NCI-H2081 treated with DMSO at 0.1 percent for 48 hours (cell line): ENCODE measurements at places on chromosomes 3 and 15.

- no peak for DNase-seq
Measured at GRCh38 chr3:152317956-152318355, 49.2 kb downstream of the MBNL1 start.

DNA sequence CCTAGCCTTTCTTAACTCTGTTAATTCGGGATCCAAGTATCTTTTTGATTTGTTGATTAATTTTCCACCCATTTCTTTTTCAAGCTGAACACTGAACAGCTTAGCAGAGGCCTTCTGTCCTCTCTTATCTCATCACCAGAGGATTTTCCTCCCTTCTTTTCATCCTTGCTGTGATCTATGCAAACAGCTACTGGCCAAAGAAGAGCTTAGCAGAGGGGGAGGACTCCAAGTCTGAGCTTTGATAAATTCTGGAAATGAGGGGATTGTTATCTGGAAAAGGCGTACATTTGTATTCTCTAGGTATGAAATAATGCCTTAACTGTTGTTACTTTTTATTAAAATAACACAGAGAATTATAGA is 13.4 kb downstream of the DZIP3 start:
- no peak for DNase-seq

DNA sequence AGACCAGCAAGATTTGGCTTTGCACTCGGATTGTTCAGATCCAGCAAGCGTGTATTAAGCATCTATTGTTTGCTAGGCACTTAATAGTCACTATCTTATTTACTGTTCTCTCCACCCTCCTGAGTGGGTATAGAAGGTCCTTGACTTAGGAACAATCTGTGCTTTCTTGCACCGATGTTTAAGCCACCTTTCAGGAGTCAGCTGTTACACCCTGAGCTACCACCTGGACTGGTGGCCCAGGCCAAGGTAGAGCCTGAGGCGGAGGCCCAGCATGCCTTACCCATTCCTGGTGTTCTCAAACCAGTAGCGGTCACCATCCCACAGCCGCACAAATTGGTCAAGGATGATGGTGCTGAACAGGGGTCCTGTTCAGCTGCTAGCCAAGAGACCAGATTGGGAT is 10.0 kb downstream of the DUOX1 start:
- no peak for DNase-seq

- DNase-seq, result no peak
Measured at GRCh38 chr3:190426806-190427507, 22.7 kb downstream of the TMEM207 start.

DNA sequence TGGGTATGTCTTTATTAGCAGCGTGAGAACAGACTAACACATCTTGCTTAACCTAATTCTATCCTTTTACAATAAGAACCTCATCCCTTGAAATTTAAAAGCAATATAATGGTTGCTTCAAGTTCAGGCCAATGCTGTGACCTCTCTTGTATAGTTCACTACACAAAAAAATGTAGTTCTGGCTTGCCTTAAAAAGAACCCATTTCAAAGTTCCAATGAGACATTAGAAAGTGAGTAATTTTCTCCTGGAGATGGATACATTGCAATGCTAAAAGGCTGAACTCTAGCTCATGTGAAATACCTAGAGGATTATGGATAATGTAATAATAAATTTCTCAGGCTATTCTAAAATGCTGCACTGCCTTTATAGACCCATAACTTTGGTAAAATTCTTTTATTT is 47.8 kb downstream of the ATP13A4 start:
- no peak for DNase-seq

DNA sequence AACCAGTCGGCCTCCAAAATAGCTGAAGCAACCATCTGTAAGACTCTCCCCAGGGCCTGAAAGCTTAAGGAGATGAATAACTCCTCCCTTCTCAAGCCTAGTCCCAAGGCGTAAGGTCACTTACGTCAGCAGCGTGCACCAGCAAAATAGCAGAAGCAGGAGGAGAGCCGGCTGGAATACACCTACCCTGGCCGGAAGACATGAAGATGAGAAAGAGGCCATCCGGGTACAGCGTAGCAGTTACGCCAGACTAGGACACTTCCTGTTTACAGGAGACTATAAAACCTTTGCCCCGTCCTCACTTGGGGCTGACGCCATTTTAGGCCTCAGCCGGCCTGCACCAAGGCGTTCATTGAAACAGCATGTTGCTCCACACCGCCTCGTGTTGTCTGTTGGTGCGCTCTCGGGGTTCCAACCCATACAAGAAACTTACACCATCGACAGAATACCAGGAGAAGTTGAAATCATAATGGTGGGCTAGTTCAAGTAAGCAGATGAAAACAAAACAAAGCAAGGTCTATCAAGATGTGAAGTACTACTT is 2.5 kb downstream of the CFAP92 start:
- DNase-seq, result no peak

- no peak for DNase-seq
Measured at GRCh38 chr3:154954757-154955156, 125.4 kb upstream of the MME start.

- DNase-seq, result no peak
Measured at GRCh38 chr3:123686251-123686650, 101.4 kb upstream of the HACD2 start.

- no peak for DNase-seq
Measured at GRCh38 chr15:67843092-67843501, 3.3 kb upstream of the RNU6-1 start.

- no peak for DNase-seq
Measured at GRCh38 chr15:83578691-83579090, 75.2 kb upstream of the ADAMTSL3 start.

DNA sequence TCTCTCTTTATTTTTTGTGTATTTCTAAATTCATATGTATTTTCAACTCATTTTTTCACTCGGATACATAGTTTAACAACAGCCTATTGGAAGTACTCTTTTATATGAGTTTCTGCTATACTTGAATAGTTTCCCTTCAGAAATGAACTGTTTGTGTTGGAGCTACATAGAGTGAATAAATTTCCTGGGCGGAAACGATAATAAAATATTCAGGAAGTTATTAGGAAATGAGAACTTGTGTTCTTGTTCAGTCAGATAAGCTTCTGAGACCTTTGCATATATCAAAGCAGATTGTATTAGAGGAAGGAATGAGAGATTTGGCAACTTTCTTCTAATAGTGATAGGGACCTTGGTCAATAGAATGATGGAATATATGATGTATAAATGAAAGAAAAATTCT is 27.3 kb downstream of the NEO1 start:
- DNase-seq, result no peak

DNA sequence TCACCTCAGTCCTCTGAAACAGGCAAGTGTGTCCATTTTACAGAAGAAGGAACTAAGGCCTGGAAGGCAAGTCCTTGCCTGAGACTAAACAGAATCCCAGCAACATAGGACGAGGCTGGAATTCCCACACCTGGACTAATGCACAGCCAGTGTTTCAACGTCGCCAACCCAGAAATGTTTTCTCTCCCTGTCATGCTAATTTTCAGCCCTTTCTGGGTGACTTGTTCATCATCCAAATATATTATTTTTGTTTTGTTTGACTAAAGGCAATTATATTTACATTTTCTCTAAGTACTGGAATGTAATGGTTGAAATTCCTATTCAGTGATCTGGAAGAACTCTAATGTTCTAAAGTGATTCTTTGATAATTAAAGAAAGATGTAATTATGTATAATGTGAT is 51.8 kb downstream of the BTD start:
- no peak for DNase-seq

GRCh38 chr3:194485881-194486539 is 792 bp downstream of the ATP13A3 start:
- DNase-seq, result no peak

DNA sequence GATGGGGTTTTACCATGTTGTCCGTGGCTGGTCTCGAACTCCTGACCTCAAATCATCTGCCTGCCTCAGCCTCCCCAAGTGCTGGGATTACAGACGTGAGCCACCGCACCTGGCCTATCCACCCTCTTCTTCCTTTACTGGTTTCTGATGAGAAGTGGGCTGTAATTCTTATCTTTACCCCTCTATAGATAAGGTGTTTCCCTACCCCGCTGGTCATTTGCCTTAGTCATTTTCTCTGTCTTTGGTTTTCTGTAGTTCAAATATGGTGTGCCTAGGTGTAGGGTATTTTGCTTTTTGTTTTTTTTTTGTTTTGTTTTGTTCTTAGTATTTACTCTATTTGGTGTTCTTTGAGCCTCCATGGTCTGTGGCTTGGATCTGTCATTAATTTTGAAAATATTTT is 41.3 kb downstream of the APBA2 start:
- no peak for DNase-seq

DNA sequence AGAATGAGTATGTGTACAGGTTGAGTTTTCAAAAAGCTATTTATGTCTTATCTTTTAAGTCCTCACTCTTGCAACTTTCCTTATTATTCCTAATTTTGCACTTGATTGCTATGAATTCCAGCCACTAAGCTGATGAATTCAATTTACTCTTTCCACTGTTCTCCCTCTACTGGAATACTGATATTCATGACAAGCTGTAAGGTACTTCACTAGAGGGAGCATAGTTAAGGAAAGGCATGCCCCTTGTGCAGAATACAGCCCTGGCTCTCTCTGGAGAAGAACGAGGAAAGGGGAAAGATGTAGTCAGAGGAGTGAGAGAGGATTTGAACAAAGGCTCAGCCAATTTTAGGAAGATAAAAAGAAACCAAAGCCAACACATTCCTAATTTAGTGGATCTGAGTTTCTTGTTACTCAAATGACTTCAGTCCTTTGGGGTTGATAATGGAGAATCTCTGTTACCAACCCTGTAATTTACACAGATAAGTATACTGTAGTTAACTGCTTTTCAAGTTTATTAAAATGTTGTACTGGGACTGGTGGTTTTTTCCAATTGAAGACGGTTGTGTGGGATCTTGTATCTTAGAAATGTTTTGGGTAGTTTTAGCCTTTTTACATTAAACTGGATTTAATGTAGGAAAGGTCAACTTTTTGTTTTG is 4.0 kb downstream of the SCAANT1 start:
- no peak for DNase-seq
